ENCODE measurements at places on chromosomes 1 and 21.

DNA sequence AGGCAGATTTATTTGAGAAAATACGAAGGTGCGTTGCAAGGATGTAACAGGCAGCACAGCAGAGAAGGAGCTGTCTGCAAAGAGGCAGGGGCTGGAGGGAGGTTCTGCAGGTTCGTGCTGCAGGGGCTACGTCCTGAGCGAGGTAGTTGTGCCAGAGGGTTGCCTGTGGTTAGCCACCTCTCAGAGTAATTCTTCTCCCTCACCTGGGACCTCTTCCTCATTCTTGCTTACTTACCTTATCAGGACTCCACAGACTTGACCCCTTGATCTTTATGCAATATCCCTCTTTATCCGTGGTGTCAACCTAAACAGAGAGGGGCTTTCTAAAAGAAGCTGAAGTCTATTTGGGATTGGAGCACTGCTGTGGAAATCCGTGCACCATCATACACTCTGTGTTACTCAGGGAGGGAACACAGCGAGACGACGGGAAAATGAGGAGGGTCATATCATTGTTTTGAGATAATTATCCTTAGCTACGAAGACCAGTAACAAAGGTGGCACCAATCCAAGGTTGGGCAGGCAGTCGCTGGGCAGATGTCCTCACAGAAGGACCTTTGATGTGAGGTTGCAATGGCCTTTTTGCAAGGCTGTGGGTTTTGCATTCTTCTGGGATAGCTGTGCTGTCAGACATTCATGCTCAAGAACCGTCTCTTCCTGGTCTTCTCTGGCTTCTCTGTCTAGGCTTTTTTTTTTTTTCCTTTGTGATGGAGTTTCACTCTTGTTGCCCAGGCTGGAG, 82.8 kb downstream of the WDR4 start:
- no peak for DNase-seq

- no peak for DNase-seq
Observed at GRCh38 chr1:155669233-155670162, 19.1 kb downstream of the YY1AP1 start.

- no peak for DNase-seq
Observed at GRCh38 chr1:75723989-75724471, 479 bp upstream of the ACADM start.

GRCh38 chr1:17523321-17524041, 16.0 kb upstream of the ARHGEF10L start:
- DNase-seq = no peak

- no peak for DNase-seq
Observed at GRCh38 chr1:31645274-31645568, 545 bp upstream of the PEF1 start.

DNA sequence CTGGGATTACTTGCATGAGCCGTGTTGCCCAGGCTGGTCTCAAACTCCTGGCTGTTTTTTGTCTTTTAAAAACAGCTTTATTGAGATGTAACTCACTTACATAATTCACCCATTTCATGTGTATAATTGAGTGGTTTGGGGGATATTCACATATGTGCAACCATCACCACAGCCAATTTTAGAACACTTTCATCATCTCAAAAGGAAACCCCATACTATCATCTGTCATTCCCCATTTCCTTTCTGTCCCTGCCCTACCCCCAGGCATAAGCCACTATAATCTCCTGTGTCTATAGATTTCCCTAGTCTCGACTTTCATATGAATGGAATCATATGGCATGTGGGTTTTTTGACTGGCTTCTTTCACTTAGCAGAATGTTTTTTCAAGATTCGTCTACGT, 43.3 kb downstream of the GPR137B start:
- no peak for DNase-seq

- no peak for DNase-seq
Observed at GRCh38 chr1:168825129-168825528, 96.1 kb upstream of the DPT start.

DNA sequence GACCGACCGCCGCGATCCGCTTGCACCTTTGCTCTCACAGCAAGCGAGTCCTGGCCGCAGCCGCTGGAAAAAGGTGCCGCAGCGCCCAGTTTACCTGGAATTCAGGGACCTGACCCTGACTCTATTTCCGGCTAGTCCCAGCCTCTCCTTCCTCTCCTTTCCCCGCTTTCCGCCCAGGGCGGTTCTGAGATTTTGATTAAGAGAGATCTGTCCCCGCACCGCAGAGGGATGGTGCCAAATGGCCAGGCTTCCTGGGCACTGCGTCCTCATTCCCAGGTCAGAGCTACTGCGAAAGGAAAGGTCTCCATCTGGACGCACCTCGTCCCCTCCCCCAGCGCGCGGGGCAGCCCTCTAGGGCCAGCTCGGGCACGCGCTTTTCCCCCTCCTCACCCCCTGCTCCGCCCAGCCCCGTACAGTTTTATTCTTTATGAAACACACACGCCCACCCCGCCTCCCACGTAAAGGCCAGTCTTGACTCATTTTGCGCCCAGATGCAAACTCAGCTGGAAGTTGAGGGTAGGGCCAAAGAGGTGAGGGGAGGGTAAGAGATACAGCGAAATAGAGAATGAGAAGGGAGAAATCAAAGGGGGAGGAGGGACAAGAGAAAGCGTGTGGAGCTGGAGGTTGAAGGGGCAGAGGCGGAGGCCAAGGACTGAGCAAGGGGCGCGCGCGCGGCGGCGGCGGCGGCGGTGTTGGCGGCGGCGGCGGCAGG, 411.8 kb upstream of the ESRRG start:
- DNase-seq = no peak

DNA sequence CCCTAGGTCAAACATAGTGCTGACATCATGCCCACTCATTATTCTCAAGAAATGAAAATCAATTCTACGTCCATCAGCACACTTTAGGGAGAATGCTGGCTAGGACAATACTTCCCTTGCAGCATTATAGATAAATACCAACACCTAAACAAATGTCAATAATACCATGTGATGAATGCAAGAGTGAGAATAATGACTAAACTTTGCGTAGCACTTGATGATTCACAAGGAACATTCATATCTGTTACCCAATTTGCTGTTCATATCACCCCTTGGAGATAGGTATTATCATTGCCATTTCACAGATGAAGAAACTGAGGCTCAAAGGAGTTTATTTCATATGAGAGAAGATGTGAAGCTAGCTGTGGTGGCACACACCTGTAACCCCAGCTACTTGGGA, 24.8 kb upstream of the EPS15 start:
- DNase-seq = no peak

DNA sequence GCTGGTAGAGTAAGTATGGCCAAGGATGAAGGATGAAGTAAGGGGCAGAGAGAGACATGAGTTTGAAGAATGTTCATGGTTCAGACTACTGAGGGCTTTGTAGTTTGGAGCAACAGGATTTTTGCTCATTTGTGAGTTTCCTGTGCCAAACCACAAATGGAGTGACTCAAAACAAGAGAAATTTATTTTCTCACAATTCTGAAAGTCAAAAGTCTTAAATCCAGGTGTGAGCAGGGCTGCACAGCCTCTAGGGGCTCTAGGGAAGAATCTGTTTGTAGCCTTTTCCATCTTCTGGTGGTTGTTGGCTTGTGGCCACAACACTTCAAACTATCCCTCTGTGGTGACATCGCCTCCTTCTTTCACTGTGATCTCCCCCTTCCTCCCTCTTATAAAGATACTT, 58.9 kb downstream of the RHOU start:
- no peak for DNase-seq

- no peak for DNase-seq
Observed at GRCh38 chr1:230422221-230422981, 3.7 kb downstream of the PGBD5 start.

DNA sequence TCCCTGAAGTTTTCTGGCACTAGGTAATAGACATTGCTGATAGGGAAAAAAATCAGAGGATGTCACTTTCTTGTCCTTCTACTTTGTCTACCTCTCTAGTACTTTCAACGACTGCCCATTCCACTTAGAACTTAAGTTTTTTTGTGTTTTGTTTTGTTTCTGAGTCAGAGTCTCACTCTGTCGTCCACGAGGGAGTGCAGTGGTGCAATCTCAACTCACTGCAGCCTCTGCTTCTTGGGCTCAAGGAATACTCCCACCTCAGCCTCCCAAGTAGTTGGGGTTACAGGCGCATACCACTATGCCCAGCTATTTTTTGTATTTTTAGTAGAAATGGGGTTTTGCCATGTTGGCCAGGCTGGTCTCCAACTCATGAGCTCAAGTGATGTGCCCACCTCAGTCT, 79.2 kb downstream of the SGIP1 start:
- no peak for DNase-seq

- no peak for DNase-seq
Observed at GRCh38 chr1:36994294-36994693, 40.0 kb downstream of the GRIK3 start.

GRCh38 chr21:33308586-33309490, 15.9 kb upstream of the IFNAR1 start:
- DNase-seq = peak; percentile 50

DNA sequence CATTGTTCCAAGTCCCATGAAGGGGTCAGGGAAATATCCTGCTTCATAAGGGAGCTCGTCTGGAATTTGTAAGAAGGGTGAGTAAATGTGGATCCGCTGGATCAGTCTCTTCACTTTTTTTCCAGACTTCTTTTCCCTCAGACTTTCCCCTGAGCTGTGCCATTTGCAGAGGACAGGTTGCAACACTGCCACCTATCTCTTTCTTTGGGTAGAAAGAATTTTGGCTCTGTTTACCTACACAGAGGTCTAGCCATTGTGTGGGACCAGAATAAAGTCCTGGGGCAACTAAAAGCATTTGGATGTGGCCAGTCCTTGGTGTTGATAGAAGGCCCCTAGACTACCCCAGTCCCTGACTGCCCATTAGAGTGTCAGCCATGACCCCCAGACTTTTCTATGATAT, 1146.7 kb upstream of the PRMT6 start:
- no peak for DNase-seq

DNA sequence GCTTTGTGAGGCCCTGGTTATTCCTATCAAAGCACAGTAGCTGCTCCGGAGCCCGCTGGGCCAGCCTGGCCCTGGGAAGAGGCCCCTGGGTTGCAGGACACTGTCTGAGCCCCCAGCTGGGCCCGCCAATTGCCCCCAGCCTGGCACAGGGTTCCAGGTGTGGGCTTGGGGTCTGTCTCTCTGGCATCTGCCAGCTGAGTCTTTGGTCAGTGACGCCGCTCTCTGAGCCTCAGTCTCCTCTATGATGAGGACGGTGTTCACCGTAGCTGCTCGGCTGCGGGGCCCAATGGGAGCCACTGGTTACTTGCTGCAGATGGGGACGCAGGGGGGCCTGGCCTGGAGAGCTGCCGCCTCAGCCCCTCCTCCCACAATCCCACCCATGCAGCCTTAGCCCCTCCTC, 41.0 kb downstream of the TP73 start:
- DNase-seq = no peak

DNA sequence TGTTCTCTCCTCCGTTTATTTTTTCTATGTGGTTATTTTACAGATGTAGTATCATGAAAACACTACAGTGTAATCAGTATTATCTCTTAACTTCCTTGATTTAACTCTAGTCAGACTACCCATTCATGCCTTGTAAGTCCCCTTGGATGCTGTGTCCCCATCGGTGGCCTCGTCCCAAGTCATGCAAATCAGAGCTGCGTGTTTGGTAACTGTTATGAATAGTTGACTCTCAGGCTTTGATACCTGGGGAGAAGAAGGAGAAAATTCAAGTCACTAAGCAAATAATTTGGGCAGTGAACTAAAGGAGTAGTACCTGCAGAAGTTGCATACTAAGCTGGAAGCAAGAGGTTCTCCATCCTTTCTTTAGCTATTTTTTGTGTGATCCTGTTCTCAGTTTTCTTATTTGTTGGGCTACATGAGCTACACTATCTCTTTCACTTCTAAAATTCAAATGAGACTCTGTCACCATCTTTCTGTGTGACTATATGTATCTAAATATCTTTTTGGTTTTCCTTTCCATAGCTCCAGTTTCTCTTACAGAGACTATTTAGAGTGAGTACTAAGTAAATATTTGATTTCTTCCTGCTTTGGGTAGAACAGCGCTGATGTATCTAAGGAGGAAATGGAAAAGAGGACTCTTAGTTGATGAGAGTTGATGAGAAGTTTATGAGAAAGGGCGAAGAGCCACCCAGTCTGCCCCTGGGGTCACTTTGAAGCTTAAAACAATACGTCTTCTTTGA, 50.9 kb downstream of the VANGL2 start:
- DNase-seq = no peak

DNA sequence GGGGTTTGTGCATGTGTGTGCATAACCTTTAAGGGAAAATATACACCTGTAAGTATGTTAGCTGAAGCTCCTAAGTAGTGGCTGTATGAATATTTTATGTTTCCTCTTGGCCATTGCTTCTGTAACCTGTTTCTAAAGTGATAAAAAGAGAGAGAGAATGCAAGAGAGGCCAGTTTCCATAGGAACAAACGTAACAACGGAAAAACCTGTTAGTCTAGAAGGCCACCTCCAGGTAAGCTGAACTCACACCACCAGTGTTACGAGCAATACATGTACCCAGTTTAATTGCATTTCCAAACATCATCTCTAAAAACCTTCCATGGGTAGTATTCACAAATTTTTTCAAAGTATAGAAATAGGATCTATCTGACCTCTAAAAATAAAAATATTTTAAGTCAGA, 63.1 kb downstream of the PLPPR4 start:
- DNase-seq = no peak

- no peak for DNase-seq
Observed at GRCh38 chr1:193065954-193066353, 6.5 kb downstream of the RO60 start.

DNA sequence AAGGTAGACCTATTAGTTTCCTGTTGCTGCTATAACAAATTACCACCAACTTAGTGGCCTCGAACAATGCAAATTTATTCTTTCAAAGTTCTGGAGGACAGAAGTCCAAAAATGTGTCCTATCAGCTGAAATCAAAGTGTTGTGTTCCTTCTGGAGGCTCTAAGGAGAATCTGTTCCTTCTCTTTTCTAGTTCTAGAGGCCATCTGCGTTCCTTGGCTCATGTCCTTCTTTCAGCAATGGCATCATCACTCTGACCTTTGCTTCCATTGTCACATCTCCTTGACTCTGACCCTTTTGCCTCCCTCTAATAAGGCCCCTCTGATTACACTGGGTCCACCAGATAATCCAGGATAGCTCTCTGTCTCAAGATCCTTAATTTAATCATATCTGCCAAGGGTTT, 1.2 kb upstream of the MR1 start:
- DNase-seq = no peak

- DNase-seq = no peak
Observed at GRCh38 chr1:167109125-167109524, 15.2 kb downstream of the STYXL2 start.

DNA sequence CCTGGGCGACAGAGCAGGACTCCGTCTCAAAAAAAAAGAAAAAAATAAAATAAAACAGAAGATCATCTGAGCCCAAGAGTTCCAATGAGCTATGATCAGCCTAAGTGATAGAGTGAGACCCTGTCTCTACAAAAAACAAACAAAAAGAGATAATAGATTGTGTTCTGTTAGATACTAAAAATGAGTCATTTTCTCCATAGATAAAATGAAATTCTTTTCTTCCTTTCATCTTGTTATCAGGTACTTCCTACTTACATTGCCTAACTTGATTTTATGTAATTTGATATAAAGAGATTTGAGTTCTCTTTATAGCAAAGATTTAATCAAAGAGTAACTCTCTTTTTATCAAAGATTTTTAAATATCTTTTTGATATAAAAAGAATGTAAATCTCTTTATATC, 19.3 kb upstream of the PTGS2 start:
- DNase-seq = no peak

- DNase-seq = no peak
Observed at GRCh38 chr1:219465212-219466093, 147.5 kb downstream of the ZC3H11B start.

- no peak for DNase-seq
Observed at GRCh38 chr1:54640863-54641836, at the start of gene MROH7. Gene MROH7 (plus strand): TSS chr1:54641786. CDS start chr1:54652927, 11,141 bp downstream.

- no peak for DNase-seq
Observed at GRCh38 chr1:216466162-216466801, 43.0 kb upstream of the USH2A start.

- DNase-seq = no peak
Observed at GRCh38 chr1:55204997-55205396, 10.2 kb downstream of the USP24 start.

All from fibroblast of skin of left quadriceps (primary cell).